ENCODE measurements at places on chromosomes 1 and 21.

DNA sequence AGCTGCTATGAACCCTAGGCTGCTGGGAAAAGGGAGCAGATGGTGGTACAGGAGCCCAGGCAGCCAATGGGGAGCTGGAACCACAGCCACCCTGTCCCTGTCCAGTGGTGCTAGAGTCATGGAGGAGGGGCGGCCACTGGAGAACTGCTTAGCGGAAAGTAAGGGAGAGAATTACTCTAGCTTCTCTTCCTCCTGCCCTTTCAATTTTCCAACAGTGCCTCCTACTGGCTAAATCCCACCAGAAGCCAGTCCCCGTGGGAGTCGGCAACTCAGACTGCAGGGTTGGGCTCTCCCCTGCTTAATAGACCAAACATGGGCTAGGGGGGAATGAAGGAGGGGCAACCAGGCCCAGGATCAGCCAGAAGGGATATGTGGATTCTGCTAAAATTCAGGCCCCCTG, 154.5 kb downstream of the ACTL8 start:
- no peak for DNase-seq

- no peak for DNase-seq
Observed at GRCh38 chr1:33443080-33443704, 12.3 kb upstream of the PHC2 start.

- DNase-seq = no peak
Observed at GRCh38 chr21:34135330-34135729, 62.0 kb downstream of the MRPS6 start.

DNA sequence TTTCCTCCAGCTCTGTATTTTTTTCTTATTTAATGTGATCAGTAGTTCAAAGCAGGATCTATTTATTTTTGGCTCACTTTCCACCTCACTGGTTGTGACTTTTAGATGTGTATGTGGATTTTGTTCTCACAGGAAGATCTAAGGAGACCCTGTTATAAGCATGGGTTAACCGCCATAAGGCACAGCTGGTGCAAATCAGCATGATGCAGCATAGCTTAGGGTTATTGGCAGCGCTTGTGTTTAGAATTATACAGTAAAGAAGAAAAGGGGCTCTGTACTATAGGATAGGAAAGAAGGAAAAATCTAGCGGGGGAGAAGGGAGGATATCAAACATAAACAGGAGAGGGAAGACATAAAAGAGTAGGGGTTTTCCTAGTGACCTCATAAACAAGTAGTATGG, 26.9 kb upstream of the RGL1 start:
- DNase-seq = no peak

DNA sequence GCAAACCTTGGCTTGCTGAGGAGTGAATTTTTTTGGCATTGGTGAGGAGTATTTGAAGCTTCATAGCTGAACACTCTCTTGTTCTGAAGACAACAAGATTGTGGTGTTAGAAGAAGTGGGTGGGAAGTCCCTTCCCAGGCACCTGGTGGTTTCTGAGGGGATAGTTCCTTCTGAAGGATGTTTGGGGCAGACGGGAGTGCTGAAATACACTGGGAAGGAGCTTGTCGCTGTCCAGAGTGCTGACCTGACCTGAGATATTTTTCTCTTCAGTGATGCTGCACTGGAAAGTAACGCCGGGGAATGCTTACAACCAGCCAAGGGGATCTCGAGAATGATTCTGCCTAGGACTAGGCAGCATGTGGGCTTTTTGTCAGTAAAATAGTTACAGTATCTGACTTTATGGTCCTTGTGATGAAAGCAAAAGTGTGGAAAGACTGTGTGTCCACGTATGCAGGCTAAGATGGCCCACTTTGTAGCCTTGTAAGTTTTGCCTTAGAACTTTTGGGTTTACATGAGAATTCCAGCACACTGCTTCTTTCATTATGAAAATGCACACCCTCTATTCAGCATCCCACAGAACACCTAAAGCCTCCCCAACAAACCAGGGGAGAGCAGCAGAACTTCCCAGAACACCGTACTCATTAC, 33.1 kb upstream of the NFASC start:
- DNase-seq = no peak

DNA sequence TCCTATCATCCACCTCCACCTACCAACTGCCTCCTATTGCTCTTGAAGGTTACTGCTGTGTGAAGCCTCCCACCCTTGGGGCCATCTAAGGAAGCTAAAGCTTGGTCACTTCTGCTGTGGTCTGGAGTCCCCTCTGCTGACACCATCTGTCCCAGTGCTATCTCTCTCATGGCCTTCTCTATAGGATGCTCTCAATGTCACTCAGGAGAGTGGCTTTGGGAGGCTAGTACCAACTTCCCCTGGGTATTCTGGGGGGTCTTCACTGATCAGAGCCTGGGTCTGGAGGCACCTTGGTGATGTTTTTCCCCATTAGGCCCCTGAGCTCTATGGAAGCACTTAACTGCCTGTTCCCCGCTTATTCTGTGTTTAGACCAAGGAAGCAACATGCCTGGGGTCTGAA, 12.3 kb upstream of the NCF2 start:
- no peak for DNase-seq

- DNase-seq = no peak
Observed at GRCh38 chr1:54542962-54543539, 5.0 kb upstream of the ACOT11 start.

GRCh38 chr1:178940068-178940765, 69.3 kb upstream of the ANGPTL1 start:
- DNase-seq = no peak

- no peak for DNase-seq
Observed at GRCh38 chr1:112237983-112238545, 157.9 kb upstream of the CTTNBP2NL start.

GRCh38 chr1:228464487-228464983, 22.6 kb upstream of the RNF187 start:
- DNase-seq = peak; percentile 81

- no peak for DNase-seq
Observed at GRCh38 chr1:111733183-111733991, 5.8 kb downstream of the INKA2 start.

GRCh38 chr1:10471411-10472219, 714 bp downstream of the DFFA start:
- DNase-seq = no peak

GRCh38 chr1:20729990-20730689, 2.4 kb downstream of the SH2D5 start:
- DNase-seq = no peak

DNA sequence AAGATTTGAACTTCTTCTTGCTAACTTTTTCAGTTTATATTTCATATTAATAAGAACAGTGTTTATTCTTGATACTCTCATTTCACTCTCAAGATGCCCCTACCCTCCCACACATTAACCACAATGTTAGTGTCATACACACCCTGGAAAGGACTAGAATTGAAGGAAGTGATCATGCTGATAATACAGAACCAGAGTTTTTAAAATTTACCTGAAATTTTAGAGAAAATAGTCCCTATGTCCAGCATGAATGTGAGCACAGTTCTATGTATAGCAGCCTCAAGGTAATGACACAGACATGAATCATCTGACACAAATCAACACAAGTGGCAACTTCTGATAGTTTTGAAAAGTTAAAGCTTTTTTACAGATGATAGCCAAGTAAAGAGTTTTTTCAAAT, 26.0 kb downstream of the RGS1 start:
- DNase-seq = no peak

GRCh38 chr1:24936684-24937083, 6.6 kb upstream of the RUNX3 start:
- DNase-seq = no peak

DNA sequence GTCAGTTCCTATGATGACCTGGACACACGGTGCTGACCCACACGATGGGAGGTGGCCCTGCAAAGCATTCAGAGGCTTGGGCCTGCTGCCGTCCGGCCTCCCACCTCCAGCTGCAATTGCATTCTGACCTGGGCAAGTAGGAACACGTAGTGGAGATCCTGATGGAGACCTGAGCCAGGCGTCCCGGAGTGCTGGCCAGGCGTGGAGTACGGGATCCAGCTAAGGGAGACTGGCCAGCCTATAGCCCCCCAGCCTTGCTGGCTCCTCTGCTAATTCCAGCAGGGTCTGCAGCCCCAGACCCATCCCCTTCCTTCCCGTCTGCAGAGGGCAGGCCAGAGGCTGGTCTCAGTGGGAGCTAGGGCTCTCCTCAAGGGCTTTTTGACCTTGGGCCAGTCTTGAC, 11.2 kb downstream of the CD46 start:
- DNase-seq = no peak

DNA sequence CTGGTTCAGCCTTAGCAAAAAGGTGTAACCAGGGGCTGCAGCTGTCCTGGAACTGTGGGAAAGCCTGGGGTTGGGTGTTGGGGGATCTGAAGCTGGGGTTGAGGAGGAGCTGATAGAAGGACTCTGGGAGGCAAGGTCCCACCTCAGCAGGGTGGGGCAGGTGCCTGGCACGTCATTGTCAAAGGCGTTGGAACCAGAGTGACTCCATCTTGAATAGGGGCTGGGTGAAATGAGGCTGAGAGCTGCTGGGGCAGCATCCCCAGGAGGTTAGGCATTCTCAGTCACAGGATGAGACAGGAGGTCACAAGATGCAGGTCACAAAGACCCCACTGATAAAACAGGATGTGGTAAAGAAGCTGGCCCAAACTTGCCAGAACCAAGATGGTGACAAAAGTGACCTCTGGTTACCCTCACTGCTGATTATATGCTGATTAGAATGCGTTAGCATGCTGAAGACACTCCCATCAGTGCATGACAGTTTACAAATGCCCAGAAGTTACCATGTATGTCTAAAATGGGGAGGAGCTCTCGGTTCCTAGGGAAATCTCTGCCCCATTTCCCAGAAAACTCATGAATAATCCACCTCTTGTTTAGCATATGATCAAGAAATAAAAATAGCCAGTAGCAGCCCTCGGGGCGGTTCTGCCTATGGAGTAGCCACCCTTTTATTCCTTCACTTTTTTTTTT, 85.4 kb downstream of the IER5 start:
- no peak for DNase-seq

DNA sequence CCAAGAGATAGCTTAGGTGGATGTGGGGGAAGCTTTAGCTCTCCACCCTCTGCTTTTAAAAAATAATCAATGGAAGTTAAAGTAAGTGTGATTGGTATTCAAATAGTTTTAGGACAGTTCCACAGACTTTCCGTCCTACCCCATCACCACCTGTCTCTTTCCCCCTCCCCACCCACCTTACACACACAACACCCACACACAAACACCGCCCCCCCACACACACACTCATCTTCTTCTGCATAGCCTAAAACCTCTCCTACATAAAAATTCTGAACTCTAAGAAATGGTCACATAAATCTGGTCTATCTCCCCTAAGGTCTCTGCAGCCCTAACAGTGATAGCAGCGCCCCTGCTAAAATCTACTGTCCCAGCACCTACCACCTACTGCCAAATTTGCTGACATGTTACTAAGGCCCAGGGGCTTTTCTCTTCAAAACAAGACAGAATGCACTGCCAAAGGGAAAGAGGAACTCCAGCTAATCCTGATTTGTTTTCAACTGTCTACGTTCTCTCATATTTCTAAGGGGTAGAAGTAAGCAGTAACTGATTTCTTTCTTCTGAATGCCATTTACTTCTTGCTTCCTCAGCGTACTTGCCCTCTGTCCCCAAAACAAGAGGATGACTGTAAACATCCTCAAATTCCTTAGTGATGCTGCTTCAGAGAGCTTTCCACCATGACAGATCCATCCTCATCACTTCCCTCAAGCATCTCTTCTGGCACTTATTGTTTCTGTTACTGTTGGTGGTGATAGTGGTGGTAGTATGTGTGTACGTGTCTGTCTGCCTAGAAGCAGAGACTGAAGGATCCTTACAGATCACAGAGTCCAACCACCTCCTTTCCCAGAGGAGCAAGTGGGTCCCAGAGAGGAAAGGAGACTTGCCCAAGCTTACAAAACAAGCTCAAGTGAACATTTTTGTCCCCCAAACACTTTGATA, 56.8 kb downstream of the LUZP1 start:
- DNase-seq = no peak

- DNase-seq = peak; percentile 34
Observed at GRCh38 chr1:12229835-12230548, at the start of gene VPS13D. Gene VPS13D (plus strand): TSS chr1:12230030. CDS start chr1:12234267, 4,237 bp downstream.

DNA sequence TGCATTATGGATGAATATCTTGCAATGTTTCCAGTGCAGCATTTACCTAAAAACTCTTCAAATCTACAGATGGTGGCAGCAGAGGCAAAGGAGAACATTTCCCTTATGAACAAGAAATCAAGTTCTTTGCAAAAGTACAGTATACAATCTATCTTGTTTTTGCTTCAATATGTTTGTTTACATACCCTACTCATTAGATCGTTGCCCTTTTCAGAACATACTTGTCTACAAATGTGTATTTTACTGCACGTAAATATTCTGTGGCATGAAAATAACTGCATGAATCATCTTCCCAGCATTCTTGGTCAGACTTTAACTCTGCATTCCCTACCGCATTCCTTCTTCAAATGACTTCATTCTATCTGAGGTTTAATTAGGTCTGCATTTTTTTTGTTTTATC, 212.7 kb downstream of the ZP4 start:
- no peak for DNase-seq

GRCh38 chr1:212914789-212915188, 35.6 kb upstream of the VASH2 start:
- no peak for DNase-seq
